ENCODE measurements at places on chromosomes 16 and 17.

DNA sequence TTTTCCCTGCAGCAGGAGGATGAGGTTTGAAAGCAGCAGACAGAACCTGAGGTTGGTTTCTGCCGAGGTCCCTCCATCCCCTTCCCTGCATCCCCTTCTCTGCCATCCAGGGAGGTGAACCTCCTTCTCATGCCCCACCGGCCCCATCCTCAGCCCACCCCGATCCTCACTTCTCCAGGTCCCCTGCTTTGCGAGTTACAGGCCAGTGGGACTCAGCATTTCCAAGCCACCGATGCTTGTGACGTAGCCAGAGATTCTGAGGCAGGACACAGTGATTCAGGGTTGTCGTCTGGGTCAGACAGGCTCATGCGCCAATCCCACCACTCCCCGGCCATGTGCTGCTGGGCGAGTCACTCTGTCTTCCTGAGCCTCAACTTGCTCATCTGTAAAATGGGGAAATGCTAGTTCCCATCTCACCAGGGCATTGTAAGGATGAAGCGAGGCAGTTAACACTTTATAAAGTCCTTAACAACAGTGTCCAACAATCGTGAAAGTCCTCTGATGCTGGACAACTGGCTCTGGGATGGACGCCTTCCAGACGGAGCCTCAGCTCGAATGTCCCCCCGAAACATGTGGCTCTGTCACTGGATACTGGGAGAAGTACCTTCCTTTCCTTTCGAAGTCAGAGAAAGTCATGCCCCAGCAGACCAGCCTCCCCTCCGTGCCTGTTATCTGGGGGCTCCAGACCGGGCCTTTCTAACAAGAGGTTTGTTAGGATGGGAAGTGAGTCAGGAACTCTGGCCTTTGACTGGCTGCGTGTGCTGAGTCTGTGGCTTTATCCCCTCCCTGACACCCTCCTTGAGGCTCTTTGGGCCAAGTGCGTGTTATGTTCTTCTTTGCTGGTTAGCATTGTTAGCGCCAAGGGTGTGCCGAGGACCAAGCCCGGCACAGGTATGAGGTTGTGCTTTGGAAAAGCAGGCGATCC is 21.9 kb downstream of the SEC14L5 start:
- DNase-seq = no peak

DNA sequence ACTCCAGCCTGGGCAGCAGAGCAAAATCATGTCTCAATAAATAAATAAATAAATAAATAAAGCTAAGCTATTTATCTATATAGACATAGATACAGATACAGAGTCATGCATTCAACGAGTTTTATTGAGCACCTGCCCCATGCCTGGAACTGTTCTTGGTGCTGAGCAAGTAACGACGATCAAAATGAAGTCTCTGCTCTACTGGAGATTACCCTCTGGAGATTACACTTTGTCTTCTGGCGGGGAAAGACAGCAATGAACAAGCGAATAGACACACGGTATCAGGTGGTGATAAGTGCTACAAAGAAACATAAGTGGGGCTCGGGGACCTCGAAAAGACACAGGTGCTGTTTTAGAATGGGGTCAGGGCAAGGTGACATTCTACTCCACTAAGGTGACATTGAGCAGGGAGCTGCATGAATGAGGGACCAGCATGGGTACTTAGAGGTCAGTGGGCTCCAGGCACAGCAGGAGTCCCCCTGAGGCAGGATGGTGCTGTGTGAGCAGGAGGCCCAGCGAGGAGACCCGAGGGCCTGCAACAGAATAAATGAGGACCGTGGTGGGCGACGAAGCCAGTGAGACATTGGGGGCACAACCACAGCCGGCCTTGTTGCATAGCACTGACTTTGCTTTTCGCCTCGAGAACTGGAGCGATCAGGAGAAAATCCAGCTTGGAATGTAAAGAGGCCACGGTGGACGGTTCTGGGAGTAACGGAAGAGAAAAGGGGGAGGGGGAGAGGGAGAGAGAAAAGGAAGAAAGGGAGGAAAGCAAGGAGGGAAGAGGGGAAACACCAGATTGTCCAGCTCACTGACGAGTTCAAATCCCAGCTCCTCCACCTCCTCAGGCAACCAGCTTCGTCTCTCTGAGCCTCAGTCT is 42.4 kb upstream of the MEAK7 start:
- no peak for DNase-seq

GRCh38 chr17:12053552-12053951 is 32.9 kb downstream of the MAP2K4 start:
- DNase-seq = no peak

DNA sequence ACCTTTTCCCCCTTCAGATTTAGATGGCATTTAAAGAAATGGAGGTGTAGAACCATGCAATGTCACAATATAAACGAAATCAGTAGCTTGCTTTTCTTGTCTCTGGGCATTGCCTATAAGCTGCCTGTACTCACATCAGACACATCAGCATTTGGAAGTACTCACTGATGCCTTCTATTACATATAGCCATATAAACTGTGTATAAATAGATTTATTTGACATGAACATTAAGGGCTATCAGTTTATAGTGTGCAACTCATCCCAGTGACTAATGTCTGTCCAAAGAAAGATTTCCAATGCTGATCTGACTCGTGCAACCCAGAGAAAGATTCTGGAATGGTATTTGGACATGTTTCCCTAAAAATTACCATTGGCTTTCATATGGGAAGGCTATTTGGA is 417.9 kb upstream of the MAF start:
- DNase-seq = no peak

GRCh38 chr16:7027401-7027800 is 305.2 kb upstream of the RBFOX1 start:
- no peak for DNase-seq

- no peak for DNase-seq
Observed at GRCh38 chr16:54891346-54891745, 39.3 kb upstream of the IRX5 start.

GRCh38 chr17:33924104-33924503 is 331.0 kb upstream of the CCL2 start:
- no peak for DNase-seq

- DNase-seq = peak; percentile 41
Observed at GRCh38 chr16:64094181-64094965, 1027.5 kb downstream of the CDH11 start.

DNA sequence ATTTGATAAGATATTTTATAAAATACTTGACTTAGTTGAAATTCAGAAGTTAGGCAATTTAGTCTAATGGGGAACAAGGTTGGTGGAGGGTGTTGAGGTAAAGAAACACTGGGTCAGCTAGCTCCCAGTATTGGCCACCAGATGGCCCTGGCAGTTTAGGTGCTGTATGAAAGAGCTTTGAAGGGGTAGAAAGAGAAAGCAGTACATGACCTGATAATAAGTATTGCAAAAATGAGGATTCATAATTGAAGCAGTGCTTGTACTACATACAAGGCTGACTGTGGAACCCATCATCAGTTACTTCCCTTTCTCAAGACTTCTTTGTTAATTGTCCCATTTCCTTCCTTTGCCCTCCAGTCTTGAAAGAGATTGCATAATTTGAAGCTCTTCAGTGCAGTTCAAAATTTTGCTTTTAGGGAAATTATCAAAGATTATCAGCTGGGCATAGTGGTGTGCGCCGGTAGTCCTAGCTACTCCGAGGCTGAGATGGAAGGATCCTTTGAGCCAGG is 29.4 kb downstream of the TANC2 start:
- peak; percentile 17 for DNase-seq

DNA sequence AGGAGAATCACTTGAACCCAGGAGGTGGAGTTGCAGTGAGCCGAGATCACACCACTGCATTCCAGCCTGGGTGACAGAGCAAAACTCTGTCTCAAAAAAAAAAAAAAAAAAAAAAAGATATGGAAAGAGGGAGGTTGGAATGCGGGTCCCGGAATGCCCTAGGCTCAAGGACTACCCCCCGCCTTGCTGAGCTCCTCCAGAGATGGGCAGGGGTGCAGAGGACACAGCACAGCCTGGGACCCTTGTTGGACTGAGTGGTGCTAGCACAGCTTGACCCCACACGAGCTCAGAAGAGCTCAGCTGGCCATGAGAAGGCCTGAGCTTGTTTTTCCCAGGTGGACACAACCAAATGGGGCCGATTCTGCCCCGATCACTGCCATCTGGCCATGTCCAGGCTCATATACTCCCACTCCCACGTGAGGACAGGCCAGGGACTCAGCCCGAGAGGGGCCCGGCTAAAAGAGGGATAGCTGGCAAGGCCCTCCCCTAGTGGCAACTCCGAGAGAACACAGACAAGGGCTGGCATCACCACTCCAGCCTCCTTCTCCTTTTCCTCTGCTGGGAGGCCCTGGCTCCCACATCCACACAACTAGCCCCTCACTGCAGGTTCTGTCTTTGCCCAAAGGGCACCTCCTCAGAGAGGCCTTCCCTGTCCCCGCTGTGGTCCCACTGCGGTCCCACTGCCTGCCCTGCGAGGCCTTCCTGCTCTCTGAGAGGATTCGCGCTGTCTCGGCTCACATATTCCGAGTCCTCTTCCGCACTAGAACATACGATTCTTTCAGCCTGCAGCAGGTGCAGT is 11.0 kb downstream of the SGCA start:
- DNase-seq = peak; percentile 27

DNA sequence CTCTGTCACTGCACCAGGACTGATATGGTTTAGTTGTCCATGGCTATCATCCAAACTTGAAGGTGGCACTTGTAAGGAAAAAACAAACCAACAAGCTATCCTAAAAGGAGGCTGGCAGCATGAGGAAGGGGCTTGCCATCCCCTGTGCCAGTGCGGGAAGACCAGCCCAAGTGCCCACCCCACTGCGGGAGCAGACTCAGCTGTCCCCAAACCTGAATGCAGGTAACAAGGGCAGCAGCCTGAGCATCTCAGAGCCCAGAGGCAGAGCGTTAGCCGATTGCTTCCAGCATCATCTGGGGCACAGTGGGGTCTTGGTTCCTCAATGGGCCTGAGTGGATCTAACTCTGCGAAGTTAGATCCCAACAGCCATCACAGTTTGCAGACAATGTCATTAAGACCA is 29.2 kb upstream of the C16orf78 start:
- DNase-seq = no peak

DNA sequence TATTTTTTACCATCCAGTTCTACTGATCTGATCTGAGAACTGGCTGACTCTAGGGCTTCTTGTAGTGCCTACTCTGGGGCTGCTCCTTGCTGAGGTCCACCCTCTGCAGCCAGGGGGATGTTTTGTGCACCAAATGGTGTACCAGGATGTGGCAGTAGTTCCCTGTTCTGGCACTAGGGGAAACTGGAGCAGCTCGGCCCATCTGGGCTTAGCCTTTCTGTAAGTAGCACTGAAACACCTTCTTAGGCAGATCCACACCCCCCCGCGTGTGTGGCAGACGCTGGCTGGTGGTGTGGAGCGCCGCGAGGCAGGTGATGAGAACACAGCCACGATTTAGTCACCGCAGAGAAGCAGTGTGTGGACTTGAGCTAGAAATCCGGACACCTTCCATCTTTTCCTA is 17.0 kb downstream of the DUSP14 start:
- peak; percentile 31 for DNase-seq

- DNase-seq = peak; percentile 68
Observed at GRCh38 chr16:76294396-76295214, 17.4 kb downstream of the CNTNAP4 start.

DNA sequence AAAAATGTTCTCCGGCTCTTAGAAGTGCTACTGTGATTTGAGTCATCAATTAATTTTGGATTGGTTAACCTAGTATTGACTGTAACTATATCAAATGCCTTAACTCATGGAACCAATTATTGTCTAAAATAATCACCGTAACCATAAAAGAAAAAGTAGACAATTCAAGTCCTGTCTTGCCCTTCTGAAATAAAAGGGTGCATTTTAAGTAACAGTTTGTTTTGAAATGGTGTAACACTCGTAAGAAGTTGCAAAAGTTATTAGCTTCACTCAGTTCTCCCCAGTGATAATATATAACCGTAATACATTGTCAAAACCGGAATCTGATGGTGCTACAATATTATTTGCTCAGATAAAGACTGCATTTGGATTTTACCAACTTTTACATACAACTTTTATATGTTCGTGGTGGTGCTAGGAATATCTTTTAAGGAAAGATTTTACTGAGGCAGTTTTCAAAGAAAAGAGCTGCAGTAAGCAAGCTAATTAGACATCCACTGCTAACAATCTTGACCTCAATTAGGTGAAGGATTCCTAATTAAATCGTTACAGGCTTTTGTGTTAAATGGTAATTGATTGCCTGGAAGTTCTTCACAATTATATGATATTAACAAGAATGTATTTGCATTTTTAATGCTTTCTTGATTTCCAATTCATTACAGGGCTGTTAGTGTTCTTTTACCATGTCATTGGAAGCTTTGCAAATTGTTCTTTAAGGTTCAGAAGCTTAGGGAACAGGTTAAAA is 413.1 kb upstream of the MON1B start:
- DNase-seq = no peak

GRCh38 chr16:11254913-11255736 is 879 bp downstream of the SOCS1 start:
- peak; percentile 63 for DNase-seq

- no peak for DNase-seq
Observed at GRCh38 chr16:88953003-88953690, 23.9 kb downstream of the CBFA2T3 start.
